ENCODE measurements at places on chromosomes 2 and 18.

DNA sequence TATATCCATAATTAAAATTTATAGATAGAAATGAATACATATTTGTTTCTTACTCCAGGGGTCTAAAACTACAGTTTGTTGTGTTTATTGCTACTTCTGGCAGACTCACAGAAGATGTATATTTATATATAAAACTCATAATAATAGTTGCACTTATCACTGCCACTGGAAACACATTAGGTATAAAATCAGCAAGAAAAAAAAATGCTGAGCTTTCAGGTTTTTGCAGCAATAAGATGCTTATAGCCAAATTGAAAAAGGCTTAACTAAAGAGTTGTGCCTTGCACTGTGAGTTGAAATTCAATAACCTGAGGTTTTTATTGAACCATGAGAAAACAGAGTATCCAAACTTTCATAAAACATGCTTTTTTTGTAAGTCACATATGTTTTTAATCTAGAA, 623.9 kb upstream of the CRIM1 start:
- DNase-seq, result no peak

DNA sequence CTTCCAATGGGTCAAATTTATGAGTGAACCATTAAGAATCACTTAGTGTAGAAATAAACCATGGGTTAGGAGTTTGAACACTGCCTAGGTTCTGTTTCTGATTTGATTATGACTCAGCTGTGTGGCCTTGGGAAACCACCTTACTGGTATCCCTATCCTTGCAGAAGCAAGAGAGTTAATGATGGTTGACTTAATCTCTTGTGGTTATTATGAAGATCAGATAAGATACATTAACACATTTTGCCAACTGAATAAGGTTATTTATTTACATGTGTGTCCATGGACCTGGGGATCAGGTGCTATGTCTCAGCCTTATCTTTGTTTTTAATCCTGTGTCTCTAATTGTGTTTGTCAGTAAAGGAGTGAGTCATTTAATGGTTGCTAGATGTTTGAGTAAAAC, 5.4 kb upstream of the KCNJ13 start:
- no peak for DNase-seq

DNA sequence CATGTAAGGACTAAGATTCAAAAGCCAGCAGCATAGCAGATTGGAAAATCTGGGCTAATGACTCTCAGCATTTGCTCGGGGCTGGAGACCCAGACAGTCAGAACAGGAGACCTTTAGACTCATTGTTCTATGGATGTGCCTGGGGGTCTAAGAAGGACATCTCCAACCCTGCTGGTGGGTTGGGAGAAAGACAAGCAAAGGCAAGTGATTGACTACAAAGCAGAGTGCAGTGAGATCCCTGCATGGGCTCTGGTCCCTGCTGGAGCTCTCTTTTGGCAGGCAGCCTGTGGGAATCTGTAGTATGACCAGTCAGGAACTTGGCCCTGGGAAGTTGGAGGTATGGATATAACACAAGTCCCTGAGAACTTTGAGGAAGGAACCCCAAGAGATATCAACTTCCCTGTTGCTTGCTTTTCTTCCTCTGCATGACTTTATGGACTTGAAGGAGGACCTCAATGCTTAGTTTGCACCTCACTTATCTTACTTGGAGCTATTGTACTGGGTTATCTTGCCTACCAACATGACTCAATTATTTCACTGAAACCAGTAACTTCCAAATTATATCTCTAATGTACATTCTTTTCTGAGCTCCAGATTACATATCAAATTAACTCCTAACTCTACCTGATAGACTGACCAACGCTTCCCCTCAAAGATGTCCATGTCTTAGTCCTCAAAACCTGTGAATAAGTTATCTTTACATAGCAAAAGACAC, 236.0 kb downstream of the CYRIA start:
- no peak for DNase-seq

DNA sequence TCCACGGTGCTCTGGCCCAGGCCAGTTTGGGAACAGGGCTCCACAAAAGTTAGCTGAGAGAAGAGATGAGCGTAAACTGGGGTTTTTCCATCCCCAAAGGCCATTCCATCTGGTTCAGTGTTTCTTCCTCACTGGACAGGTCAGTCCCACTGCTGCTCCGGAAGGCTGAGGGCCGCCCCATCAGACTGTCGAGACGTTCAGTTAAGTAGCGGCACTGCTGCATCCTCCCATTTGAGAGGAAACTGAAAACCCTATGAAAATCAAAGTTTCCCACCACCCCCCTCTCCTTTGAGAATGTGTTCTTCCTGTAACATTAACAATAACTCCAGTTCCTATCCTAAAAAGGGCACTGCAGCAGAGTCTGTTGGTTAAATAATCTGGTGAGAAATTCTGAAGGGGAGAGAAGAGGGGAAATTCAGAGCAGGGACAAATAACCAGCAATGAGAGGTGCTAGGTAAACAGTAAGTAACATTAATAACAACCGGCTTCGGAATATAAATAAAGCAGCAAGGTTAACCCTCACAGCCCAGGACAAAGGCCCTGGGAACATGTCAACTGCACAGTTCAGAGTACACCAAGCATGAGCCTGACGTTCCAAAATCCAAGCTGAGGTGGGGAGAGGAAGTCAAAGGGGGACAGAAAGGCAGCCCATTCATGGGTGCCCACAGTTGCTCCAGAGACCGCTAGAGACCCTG, 55.4 kb downstream of the UXS1 start:
- DNase-seq, result no peak

DNA sequence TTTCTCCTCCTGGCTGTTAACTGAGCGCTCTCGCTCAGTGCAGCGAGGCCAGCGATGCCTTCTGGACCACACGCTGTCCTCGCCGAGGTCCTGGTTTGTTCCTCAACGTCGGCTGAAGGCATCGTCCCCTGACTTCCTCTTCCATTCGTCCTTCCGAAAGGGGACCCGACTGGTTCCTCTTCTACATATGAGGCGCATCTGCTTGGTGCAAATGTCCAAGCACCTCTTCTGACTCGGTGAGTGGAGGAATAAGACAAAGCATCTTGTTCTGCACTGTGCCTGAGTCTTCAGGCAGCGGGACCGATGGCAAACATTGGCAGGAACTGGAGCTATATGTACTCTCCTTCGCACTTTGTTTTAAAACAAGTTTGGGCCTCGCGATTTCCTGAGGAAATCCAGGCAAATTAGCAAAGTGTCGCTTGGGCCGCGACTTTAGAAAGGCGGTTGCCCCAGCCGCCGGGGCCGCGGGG, 621 bp upstream of the KCNS3 start:
- peak; percentile 19 for DNase-seq

DNA sequence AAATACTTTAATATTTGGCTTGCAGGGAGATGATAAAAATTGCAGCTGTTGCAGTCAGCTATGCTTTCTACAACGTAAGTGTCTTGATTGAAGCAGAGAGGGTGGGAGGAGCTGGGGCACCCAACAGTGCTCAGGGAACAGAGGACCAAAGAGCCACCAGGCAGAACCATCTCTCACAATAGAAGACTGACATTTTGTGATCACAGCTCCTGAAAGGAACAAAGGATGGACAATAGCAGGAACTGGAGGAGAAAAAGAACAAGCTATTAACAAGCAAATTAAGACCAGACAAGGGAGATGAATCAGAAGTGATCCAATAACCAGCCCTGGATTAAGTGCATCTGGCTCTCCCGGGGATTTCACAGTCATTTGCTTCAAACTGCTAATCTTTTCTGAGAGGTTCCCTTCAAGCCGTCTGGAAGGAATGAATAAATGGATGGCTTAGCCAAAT, 65.7 kb upstream of the SMAD2 start:
- DNase-seq, result no peak

GRCh38 chr2:169573160-169573973, at the start of gene FASTKD1:
TSS of gene FASTKD1 (minus strand) at chr2:169573865. CDS start at chr2:169572029, 1,836 bp downstream.
- peak; percentile 91 for DNase-seq

DNA sequence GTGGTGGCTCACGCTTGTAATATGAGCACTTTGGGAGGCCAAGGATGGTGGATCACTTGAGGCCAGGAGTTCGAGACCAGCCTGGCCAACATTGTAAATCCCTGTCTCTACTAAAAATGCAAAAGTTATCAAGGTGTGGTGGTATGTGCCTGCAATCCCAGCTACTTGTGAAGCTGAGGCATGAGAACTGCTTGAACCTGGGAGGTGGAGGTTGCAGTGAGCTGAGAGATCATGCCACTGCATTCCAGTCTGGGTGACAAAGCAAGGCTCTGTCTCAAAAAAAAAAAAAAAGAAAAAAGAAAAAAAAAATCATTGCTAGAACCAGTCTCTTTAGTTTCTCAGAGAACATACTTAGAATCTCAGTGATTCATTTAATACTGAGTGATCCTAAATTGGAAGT, 217.1 kb downstream of the DYM start:
- DNase-seq, result no peak

DNA sequence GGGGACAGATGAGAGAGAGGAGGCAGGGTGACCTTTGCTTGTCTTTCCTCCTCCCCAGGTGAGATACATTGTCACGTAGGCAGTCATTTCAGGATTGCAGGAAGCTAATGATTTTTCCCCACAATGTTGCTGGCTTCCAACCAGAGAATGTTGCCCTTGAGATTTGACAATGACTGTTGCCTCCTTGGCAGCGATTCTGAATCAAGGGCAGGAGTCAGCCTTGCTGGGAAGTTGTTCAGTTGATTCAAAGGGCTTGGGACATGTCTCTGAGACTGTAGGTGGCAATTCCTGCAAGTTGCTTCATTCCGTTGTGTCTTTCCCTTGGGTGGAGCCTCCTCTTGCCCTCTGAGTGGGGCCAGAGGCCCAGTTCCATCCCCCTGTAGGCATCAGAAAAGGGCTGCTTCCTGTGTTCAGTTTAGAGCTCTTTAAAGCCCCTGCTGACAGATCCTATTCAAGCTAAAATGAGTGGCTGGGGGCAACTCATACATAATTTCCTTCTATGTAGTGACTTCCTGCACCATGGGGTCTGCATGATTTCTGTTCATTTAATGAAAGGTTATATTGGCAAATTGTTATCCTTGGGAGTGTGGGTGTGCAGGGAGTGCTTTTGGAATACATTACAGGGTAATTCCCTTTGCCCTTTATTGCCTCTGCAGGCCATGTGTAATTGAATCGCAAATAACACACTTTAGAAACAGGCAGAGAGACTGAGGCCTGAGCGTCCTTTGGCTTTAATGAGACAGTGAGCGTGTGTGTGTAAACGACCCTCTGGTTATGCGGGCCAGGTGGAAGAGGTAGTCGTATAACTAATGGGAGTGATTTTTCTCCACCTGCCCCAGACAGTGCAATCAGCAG, 52.4 kb downstream of the GPR39 start:
- no peak for DNase-seq

- DNase-seq, result no peak
Observed at GRCh38 chr2:12694990-12695774, 21.6 kb upstream of the TRIB2 start.

DNA sequence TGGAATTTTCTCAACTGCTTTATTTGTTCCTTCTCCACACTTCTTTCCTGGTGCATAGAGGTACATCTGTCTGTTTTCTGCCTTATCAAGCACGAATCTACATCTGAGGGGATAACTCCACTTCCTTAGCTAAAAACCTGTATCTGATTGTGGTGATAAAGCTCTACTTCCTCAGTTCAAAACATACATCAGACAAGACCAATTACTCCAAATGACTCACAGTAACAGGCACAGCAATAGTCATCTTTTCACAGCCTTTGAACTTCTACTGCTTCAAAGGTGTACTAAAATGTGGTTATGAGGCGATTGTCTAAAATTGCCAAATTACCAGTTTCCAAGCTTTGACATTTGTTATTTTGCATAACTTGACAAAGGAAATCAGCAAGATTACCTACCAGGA, 803.6 kb upstream of the ZEB2 start:
- DNase-seq, result no peak

- no peak for DNase-seq
Observed at GRCh38 chr2:144849612-144850011, 329.7 kb upstream of the ZEB2 start.

- no peak for DNase-seq
Observed at GRCh38 chr18:23243178-23243577, 107.9 kb downstream of the CABLES1 start.

GRCh38 chr2:212953170-212953920, 198.1 kb downstream of the IKZF2 start:
- DNase-seq, result no peak

GRCh38 chr2:33321236-33321771, 155.1 kb upstream of the RASGRP3 start:
- DNase-seq, result no peak

DNA sequence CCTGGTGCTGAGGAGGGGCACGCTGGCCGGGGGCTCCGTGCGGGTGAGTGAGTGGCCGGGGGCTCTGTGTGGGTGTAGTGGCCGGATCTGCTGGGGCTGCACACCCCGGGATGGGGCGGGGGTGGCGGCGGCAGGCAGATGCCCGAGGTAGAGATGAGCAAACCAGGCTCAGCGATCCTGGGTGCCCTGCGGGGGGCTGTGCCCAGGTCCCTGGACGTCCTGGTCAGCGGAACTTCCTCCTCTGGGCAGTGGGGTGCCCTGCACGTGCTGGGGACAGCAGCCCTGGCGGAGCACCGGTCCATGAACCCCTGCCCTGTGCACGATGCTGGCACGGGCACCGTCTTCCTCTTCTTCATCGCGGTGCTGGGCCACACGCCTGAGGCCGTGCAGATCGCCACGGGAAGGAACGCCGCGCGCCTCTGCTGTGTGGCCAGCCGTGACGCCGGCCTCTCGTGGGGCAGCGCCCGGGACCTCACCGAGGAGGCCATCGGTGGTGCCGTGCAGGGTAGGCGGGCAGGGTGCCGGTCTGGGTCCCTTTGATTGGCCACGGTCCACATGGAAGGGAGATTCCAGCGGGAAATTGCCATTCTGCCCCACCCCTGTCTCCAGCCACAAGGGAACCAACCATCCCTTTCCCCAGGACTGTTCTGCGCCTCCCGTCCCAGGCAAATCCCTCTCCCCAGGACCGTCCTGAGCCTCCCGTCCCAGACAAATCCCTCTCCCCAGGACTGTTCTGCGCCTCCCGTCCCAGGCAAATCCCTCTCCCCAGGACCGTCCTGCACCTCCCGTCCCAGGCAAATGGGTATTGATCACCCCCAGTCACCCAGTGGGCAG, 5.9 kb downstream of the NEU4 start:
- DNase-seq, result no peak

DNA sequence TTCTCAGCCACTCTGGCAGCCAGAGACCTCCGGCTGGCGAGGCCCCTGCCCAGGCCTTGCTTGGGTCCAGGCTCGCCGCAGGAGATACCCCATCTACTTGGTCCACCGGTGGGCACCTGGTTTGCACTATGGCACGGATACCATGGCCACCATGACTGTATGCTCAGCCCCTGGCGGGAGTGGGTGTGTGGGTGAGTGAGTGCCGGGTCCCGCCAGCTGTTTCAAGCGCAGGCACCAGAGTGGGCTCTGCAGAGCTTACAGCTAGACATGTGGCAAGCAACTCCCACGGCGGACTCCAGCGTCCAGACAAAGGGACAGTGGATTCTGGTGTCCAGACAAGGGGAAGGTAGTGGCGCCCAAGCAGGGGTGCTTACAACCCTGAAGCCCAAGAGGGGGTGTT, 1.4 kb downstream of the ATG4B start:
- DNase-seq, result no peak
